Inflammatory macrophage (primary cell): ENCODE measurements at places on chromosomes 5 and 9.

DNA sequence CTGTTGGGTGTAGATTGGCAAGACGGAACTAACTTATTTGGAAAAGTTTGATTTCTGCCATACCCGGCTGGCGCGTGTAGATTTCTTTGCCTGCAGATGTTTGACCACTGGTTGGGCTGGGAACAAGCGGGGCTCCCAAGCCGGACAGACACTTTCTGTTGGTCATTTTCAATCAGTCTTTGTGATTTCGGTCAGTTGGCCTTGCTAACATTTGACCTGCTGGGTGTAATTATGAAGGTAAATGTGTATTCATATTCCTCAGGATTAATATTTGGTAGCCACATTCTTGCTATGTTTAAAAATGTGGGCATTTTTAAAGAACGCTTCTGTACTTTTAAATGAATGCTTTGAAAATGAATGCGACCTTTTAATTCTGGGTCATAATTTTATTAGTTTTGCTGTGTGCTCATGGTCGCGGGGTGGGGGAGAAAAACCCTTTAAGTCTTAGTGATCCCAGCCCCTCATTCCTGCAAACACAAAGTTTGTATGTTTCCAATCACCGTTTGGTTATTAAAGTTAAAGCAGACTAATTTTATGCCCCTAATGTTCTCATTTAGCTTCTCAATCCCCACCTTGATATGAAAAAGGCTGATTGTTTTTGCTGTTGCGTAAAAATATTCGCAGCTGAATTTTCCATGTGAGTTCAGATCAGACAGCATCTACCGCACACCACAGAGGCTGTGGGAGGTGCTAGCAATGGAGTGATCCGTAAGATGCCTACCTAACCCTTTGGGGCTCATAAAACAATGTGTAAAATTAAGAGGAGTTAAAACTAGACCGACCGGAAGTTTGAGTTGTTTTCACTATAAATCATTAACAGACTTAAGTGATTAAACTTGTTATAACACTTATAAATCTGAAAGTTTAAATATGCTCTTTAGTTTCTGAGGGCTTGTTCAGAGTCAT lies 1.5 kb downstream of the RASGRF2 start:
- DNase-seq = no peak

DNA sequence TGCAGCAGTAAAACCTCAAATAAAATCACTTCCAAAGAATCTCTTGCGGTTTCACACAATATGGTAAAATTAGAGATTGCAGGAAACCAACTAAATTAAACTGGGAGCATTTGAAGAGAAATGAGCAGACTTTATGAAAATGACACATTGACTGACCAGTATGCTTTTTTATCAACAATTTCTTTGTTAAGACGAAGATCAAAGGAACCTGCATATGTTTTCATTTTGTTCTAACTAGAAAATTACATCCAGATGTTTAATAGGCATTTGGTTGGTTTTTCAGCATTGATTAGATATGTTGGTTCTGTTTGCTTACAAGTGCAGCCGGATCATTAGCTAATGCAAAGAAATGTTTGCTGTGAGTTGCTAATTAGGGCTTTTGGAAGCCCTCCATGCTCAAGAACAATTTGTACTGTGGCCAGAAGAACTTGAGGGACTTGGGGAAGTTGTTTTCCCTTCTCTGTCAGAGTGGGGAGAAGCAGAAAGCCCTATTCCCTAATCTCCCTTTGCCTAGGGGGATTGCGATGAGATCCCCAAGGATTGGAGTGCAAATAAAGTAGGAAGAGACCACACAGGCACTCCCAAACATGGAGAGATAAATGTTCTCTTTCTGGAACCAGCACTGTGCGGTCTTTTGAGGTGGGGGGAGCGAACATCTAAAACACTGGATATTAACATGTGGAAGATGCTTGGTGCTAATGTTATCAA lies 4.5 kb upstream of the TLE1 start:
- DNase-seq = no peak

DNA sequence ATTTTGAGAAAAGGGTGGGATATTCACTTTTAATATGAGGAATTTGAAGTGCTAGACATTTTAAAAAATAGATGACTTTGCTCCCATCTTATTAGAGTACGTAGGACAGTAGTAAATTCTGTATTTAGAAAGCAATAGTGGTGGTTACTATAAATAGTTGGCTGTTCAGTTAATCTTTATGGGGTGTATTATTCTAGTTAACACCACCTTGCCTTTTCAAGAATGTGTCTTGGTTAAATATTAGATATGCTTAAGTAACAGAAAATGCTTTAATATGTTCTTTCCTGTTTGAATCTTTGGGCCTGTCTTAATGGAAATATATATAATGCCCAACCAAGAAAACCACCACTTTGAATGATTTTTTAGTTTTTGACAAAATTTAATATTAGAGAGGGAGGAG lies 608.7 kb upstream of the FAM174A start:
- no peak for DNase-seq

DNA sequence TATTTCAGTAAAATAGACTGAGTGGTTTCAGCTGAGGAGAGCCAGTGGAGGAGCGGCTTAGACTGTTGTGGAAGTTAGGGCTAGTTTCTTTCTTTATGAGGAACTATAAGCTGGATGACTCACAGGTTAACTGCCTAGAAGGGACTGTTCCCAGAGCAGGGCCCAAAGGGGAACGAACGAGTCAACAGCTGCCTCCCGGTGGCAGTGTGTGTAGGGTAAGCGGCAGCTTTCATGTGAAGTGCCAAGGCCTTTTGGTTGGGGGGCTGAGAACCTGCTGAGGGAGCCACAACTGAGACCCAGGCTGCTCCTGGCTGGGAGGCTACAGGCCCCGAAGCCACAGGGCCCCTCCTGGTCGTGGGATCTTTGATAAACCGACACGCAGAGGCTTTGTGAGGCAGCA lies 7.0 kb downstream of the SQSTM1 start:
- DNase-seq = peak; percentile 87

DNA sequence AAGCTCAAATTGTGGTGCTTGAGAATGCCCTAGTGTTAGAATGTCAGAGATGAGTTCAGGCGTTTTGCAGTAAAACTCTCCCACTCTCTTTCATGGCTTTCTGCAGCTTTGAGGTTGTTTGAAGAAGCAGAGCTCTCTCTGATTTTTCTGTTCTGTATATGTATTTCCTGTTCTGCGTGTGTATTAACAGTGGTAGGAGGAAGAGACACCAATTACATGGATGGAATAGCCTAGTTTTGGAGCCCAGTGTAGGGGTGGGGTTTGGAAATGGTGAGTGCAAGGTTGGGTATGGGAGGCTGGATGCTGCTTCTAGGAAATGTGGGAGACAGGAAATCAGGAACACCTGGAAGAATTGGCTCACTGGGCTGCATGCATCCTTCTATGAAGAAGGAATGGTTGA lies 12.4 kb downstream of the LARP1 start:
- DNase-seq = no peak

DNA sequence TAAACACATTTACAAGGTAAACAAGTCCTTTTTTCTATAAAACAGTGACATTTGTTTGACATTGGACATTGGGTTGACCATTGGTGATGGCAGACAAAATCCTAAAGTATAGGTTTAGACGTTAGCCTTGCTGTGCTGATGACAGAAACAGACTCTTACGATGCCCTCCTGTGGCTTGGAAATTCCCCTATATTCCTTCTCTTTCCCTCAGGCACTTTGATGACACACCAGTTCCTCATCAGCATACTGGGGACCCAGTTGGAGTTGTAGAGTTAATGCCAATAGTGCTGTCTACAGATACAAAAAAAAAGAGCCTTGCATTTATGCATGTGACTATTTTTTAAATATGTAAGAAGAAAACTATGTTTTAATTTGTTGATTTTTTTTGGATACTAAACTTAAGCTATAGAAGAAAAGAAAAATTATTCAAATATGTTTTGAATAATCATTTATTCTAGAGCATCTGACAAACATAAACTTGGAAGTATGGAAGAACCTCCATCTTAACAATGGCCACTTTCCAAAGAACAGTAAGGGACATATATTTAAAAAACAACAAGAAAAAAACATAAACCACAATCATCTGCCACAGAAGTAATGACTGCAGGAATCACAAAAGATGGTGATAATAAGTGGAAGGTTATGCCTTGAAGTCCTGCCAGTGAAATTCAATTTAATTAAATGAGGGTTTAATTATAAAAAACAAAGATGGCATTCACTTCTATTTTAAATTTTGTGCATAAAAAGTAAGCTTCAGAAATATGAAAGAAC lies 75.6 kb upstream of the SNCAIP start:
- DNase-seq = no peak

DNA sequence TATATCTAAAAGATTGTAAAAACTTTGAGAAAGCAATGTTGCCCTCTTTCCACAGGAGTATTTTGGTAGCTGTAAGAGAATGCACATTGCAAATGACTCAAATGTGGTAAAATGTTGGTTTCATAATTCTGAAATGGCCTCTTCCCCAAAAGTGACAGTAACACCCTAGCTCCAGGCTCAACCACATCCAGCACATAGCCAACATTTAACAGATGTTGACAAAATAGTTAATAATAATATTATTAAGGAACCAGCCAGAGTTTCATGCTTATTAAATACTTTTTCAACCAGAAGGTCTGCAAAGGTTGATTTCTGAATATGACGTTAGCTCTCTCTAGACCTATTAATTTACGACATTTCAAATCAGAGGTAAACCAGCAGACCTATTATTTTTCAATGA lies 1.3 kb downstream of the ANXA1 start:
- peak; percentile 74 for DNase-seq

- no peak for DNase-seq
Observed at GRCh38 chr9:96340707-96341106, 38.7 kb upstream of the HSD17B3 start.

GRCh38 chr5:81426359-81427030 lies 32.6 kb upstream of the ACOT12 start:
- peak; percentile 11 for DNase-seq

DNA sequence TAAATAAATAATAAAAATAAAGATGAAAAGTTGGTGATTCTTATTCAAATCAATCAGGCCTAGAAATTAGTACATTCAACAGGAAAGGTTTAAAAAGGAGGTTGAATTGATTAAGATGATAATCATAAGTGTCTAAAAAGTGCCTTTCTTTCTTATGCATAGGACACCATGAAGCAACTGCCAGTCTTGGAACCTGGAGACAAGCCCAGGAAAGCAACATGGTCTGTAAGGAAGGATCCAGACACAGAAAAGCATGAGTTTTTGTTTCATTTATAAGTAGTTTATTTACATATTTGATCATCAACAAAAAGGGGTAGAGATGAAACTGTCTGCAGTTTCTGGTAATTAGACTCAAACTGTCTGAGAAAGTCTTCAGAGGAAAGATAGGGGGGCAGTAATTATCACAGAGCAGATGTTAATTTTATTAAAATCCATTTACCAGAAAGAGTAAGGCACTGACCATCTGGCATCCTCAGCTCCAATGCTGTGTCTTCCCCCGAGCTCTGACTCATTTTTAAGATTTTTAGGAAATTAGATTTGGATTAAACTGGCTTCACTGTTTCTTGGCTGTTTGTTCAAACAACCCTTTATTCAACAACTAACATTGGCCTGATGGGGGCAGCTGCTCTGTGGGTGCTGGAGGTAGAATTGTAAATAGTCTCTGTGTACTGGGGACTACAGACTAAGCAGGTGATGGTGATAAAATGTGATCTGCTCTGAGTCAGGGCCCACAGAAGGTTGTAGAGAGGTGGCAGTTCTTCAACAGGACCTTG lies 2.7 kb downstream of the RABEPK start:
- no peak for DNase-seq

- no peak for DNase-seq
Observed at GRCh38 chr5:174606153-174606552, 118.2 kb upstream of the MSX2 start.

GRCh38 chr5:72955143-72955767 lies 586 bp upstream of the FCHO2 start:
- peak; percentile 79 for DNase-seq

DNA sequence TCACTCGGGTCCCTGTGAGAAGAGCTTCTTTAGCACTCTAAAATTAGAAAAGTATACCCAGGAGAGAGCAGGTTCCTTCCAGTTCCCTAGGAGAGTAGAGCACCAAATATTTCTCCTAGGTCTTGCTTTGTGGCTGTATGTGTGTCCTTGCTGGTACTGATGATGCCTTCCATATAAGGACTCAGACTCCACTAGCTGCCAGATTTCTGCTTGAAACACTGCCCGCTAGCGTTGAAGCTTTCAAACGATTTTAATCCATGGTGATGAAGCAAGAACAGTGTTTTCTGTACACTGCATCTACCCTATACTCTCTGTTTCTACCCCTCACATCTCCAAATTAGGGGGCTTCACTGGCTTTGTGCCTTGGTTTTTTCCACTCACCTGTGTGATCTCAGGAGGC lies 2.4 kb upstream of the SMC2 start:
- DNase-seq = peak; percentile 64

GRCh38 chr9:130707225-130707976 lies 13.8 kb downstream of the EXOSC2 start:
- peak; percentile 67 for DNase-seq

- DNase-seq = no peak
Observed at GRCh38 chr5:15615859-15616258, 115.9 kb downstream of the FBXL7 start.

DNA sequence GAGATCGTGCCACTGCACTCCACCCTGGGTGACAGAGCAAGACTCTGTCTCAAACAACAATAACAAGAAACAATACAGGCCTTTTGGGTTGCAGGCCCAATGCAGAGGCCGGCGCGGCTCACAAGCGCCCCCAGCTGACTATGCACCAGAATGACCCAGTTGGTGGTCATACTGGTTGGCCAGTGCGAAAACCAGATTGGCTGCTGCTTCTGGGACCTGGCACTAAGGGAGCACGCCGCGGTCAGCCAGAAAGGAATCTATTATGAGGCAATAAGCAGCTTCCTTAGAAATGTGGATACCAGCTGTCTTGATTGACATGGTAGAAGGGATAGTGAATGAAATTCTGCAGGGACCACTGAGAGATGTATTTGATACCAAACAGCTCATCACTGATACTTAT lies 35.0 kb downstream of the RANBP17 start:
- no peak for DNase-seq

- DNase-seq = no peak
Observed at GRCh38 chr5:89513299-89514044, 630.5 kb upstream of the MEF2C start.

- no peak for DNase-seq
Observed at GRCh38 chr9:123361086-123361730, 5.2 kb downstream of the CRB2 start.

DNA sequence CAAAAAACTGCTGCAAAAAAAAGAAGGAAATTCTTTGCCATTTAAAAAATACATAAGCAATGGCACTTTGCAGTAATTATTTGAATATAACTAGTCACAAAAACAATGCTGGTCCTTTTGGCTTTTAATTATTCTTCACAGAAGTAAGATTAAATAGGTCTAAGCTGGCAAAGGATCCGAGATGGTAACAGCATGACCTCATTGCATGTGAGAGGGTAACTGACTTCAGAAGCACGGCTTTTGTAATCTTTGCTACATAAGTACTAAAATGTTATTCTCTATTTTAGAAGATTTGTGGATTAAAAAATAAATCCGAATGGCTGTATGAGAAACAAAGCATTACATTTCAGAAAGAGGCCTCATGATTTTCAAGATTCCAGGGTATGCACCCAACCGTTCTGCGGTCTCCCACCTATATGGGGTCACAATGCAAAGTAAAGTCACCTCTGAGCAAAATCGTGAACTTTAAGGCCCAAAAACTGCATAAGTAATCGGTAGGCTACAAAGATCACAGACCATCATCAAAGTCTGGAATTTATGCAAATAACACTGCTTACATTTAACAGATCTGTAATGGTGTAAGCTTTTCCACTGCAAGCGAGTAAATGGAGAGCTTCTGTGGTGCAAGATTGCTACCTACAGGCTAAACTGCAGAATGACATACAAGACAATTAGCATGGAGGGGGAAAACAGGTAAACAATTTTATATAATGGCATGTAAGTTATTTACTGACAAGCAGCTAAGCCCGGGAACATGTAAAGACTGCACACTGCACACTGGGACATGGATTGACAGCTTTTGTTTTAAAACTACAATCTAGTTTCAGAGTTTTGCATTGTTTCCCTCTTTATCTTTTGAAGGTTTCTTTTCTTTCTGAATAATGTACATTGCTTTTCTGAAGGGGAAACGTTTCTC lies 231.6 kb downstream of the SLF1 start:
- DNase-seq = peak; percentile 16
